ENCODE measurements at places on chromosomes 2 and 18.

GRCh38 chr2:40654346-40654745, 202.5 kb upstream of the SLC8A1 start:
- DNase-seq: no peak

DNA sequence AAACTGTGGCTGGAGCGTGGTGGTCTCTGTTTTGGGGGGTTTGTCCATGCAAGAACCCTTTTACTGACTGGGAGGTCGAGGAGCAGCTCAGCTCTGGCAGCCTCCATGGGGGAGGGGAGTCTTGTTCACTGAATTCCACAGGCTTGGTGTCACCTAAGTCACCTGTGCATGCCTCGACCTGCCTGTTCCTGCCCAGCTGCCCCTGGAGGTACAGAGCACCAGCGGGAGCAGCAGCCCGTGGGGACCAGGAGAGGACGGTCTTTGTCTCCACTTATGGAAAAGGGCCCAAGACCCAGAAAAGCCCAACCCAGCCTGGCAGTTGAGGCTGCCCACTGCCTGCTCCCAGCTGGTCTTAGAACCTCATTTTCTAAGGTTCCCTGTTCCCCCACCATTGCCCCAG, 168.7 kb upstream of the AGAP1 start:
- no peak for DNase-seq

DNA sequence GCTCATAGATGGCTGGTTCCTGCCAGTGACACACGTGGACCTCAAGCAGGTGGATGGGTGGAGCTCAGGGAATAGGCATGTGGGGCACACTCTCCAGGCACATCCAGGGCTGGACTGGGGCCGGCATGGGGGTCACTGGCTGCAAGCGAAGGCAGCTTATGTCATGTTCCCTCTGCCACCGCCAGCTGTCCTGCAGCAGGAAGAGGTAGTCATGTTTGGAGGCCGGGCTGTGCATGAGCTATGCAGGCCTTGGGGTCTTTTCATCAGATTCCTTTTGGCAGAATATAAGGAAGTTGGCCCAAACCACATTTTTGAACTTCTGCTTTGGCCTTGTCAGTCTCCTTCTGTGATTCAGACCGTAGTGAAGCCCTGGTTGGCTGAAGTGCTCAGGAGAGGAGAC, 61.5 kb downstream of the AGAP1 start:
- peak; percentile 76 for DNase-seq

- no peak for DNase-seq
Measured at GRCh38 chr2:46855805-46856204, 59.8 kb downstream of the MCFD2 start.

GRCh38 chr18:28768791-28769768, 592.1 kb upstream of the CDH2 start:
- no peak for DNase-seq

DNA sequence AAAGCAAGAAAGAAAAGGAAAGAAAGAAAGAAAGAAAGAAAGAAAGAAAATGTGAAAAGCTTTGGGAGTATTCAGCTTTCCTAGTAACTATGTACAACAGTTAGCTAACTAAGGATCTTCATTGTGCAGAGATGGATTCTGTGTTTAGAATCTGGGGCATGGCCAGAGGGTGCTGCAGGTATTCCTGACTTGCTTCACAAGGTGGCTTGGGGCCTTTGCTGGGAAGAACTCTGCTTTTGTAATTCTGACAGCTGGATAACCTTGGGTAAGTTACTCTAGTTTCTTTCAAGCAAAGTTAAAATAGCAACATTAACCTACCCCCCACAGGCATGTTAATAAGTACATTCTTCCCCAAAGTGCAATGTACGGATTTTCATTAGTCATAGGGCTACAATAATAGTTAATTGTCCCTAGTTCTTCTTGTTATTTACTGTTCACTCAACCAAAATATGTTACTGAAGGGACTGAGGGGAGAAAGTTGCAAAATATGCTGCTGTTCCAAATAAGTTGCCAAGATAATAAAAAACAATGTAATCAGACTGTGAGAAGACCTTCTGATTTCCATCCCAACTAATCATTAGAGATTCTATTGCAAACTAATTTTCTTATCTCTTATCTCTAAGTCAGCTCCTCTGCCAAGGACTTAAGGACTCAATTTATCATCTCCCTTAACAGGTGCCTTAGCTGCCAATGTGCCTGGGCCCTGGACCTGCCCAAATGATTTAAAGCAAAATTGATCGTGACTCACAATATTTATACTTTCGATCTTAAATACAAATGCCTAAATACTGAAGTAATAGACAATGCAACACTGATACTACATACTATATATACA, 50.3 kb downstream of the SERPINB8 start:
- DNase-seq: no peak

GRCh38 chr2:105426626-105427292, 27.9 kb upstream of the FHL2 start:
- no peak for DNase-seq

- DNase-seq: no peak
Measured at GRCh38 chr2:176574484-176575236, 305.4 kb downstream of the MTX2 start.

- no peak for DNase-seq
Measured at GRCh38 chr2:179434357-179434756, 169.7 kb upstream of the SESTD1 start.

GRCh38 chr2:69184224-69184623, 171.2 kb downstream of the ANTXR1 start:
- no peak for DNase-seq

DNA sequence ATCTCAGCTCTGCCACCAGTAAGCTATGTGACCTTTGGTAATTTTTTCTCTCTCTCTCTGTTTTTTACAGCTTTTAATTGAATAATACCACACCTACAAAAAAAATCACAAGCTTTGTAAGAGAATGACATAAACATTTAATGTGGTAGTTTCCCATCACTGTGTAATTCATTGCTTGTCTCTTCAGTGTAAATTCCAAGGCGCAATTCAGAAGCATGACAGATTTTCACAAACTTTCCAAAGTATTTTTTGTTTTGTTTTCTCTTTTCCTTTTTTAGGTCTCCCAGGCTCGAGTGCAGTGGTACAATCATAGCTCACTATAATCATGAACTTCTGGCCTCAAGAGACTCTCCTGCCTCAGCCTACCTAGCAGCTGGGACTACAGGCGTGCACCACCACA, 25.0 kb upstream of the PPM1B start:
- no peak for DNase-seq

DNA sequence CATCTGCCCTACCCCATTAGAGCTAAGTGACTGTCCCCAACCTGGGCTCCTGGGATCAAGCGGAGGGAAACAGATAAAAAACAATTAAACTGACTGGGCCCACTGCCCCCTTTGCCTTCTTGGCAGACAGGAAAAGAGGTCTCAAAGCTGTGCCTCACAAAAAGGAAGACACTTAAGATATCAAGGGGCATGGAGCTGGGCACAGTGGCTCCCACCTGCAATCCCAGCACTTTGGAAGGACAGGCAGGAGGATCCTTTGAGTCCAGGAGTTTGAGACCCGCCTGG, 75.2 kb upstream of the SP3 start:
- no peak for DNase-seq

DNA sequence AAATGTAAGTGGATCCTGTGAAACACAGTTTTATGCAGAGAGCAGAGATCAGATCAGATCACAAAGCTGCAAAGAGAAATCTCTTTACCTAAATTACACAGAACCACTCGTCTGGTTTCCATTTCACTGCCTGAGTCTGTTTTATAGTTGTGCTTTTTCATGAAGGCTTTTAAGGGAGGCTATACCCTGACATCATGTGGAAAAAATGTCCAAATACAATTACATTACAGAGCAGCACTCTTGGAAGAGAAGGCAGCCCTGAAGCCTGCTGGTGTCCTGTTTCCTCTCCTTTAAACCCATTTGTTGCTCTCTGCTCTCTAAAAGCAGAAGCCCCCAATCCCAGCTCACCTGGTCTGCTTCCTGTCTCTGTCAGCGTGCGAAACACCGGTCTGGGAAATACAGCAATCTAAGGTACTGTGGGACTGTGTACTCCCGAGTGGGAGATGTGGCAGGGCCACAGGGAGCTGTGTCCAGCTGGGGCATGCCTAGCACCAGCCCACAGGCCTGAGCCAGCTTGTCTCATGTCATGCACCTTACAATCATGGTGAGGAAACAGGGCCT, 24.8 kb upstream of the ZFP36L2 start:
- no peak for DNase-seq

- peak; percentile 99 for DNase-seq
Measured at GRCh38 chr2:174561283-174561971, 36.2 kb downstream of the WIPF1 start.

- no peak for DNase-seq
Measured at GRCh38 chr2:192072261-192072660, 122.5 kb downstream of the TMEFF2 start.

GRCh38 chr18:74486119-74486849, 9.9 kb upstream of the CNDP2 start:
- no peak for DNase-seq

DNA sequence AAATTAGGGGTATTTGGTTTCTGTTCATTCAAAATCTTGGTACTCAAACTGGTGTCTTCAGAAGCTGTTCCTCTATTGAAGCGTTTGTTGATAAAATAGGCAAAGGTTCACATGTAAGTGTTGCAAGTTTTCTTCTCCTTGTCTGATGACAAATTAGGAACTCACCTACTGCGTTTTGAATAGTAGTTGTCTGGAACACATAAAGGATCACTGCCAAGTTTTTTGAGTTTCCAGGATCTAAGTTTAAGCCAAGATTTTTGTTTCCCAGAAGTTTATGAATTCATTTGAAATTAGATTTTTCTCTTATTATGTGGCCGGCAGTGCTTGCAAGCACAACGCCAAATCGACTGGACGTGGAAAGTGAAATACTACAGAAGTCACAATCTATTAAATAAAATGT, 85.4 kb downstream of the ARHGEF33 start:
- no peak for DNase-seq

- DNase-seq: no peak
Measured at GRCh38 chr2:42142547-42143184, 26.5 kb upstream of the EML4 start.

DNA sequence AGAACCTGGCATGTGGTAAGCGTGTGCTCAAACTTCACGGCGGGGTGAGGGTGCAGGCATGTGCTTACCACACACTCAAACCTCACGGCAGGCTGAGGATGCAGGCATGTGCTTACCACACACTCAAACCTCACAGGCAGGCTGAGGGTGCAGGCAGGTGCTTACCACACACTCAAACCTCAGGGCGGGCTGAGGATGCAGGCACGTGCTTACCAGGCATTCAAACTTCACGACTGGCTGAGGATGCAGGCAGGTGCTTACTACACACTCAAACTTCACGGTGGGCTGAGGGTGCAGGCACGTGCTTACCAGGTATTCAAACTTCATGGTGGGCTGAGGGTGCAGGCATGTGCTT, 105.0 kb upstream of the ALKAL2 start:
- DNase-seq: no peak

- peak; percentile 90 for DNase-seq
Measured at GRCh38 chr2:125745514-125745913, 910.4 kb upstream of the GYPC start.

- no peak for DNase-seq
Measured at GRCh38 chr18:48908916-48909315, 41.8 kb downstream of the SMAD7 start.

DNA sequence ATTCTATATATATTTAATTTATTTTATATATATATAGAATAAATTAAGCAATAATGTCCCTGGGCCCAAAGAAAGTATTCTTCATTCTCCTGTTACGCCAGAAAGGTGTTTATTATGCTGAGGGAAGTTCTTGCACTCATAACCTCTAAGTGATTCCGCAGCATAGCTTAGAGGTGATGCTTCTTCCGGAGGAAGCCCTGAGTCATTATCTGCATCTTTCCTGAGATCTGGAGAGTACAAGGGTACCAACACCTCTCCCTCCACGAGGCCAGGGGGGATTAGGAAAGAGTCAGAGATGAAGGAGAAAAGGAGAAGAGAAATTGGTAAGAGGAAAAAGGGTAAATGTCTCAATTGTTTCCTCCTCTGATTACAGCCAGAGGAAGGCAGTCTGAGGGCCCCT, 43.1 kb upstream of the RTN4 start:
- no peak for DNase-seq

DNA sequence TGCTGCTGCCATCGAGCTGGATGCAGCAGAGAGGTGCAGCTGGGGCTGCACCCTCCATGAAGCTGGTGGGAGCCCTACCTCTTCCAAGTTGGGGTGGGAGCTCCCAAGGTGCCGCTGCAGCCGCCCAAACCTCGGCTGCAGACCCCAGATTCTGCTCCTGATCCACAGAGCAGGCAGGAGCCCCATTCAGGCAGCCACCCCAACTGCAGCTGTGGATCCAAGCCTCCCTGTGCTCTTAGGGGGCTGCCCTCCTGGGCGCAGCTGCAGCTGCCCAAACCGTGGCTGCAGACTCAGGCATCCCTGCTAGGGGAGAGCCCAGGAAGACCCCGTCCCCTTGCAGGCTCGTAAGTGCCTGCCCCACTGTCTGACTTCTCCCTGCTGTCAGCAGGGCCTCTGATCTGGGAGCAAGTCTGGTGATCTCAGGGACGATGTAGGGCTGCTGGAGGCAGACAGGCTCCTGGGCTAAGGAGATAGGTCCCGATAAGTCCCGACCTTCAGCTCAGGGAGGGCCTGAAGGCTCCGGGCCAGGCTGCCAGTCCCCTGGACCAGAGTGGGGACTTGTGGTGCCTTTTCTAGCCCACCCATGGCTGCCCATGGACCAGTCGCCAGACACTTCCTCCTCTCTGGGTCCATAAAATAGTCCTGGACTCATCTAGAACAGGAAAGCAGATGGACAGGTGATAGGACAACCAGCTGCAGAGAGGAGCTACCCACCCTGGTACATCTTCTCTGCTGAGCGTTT, 767.1 kb upstream of the CDH7 start:
- DNase-seq: no peak

DNA sequence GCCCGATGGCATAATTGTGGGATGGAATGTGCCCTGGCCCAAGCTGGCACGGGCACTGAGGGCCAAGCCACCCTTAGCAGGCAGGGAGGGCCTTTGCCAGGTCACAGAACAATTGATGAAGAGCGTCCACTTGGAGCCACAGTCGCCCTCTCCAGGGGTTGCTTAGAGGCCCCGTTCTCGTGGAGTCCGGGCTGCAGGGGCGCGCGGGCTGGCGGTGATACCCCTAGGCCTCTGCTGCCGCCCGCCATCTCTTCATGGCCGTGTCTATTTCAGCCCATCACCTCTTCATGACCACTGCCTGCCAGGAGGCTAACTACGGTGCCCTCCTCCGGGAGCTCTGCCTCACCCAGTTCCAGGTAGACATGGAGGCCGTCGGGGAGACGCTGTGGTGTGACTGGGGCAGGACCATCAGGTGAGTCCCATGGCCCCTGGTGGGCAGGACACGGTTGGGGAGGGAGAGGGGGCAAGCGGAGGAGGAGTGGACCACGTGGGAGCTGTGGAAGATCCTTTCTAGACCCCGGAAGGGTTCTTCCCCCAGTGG, 17.6 kb downstream of the RAMP1 start:
- DNase-seq: no peak

DNA sequence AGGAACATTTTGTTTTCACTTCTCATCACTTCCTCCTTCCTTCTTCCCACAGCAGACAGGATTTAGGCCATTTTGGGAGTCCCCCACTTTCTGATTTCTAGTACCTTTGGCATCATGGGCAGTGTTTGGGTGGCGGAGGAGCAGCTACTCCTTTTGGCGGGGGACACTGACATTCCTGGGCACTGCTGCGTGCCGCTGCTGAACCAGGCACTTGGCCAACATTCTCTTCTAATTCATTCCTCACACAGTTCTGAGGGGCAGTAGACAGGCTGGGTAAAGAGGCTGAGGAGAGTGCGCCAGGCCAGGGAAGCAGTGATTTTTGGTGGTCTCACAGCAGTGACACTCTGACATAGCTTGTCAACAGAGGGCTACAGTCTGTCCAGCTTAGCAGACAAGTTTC, 270.2 kb downstream of the LOXHD1 start:
- DNase-seq: no peak
